H54 (cell line): ENCODE measurements at places on chromosomes 13 and 19.
A peak's percentile ranks its signal among the peaks of the same experiment; 100 is the strongest.

DNA sequence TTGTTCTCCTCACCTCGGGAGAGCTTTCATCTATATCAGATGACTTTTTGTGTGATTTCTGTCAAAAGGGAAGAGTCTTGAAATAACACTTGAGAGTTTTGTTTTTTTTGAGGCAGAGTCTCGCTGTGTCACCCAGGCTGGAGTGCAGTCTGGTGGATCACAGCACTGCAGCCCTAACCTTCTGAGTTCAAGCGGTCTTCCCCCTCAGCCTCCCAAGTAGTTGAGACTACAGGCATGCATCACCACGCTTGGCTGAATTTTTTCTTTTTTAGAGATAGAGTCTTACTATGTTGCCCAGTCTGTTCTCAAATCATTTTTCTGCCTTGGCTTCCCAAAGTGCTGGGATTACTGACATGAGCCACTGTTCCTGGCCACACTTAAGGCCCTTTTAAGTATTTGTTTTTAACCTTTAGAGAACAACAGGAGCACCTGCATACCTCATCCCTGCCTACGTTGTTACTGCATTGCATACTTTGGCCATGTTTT lies 11.4 kb downstream of the NDFIP2 start:
- no peak for DNase-seq

GRCh38 chr19:55418185-55418584 lies 10.6 kb upstream of the UBE2S start:
- peak; percentile 95 for DNase-seq

DNA sequence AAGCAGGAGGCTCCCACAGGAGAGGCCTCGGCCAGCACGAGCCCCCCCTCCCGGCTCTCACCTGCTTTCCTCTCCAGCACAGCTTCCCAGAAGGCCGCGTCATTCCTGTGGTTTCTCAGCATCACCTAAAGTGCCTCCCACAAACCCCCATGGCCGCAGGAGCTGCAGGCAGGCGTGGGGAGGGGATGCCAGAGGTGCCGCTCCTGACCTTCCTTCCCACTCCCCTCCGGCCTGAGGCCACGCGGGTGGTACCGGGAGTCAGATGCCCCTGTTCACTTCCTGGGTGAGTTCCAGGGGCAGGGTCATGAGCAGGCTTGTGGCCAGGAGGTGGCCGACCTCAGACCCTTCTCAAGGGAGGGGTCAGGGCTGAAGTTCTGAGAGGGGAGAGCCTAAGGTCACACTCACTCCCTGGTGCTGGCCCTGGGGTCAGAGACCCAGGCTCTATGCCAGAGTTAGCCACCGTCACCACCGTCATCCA lies 14.4 kb upstream of the NPAS1 start:
- no peak for DNase-seq

DNA sequence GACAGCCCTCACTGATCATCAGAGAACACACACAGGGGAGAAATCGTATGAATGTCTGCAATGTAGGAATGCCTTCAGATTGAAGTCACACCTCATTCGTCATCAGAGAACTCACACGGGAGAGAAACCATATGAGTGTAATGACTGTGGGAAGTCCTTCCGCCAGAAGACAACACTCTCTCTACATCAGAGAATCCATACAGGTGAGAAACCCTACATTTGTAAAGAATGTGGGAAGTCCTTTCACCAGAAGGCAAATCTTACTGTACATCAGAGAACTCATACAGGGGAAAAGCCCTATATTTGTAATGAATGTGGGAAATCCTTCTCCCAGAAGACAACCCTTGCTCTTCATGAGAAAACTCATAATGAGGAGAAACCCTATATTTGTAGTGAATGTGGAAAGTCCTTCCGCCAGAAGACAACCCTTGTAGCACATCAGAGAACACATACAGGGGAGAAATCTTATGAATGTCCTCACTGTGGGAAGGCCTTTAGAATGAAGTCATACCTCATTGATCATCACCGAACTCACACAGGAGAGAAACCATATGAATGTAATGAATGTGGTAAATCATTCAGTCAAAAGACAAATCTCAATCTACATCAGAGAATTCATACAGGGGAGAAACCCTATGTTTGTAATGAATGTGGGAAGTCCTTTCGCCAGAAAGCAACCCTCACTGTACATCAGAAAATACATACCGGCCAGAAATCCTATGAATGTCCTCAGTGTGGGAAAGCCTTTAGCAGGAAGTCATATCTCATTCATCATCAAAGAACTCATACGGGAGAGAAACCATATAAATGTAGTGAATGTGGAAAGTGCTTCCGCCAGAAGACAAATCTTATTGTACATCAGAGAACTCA lies 32.5 kb downstream of the ZNF567 start:
- no peak for DNase-seq

DNA sequence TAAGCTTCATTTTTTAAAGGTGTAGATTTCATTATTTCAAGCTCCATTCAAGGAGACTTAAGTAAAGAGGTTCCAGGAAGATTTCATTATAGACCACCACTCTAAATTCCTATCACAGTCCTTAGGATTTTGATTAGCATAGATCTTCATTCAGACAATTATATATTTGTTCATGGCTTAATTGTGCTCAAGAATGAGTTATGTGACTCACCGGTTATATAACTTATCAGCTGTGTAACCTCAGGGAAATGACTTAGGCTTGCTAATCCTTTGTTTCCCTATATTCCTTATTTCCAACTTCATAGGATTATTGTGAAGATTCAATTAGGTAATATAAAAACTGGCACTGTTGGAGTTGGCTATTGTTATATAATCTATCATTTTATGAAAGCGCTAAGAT lies 632.8 kb upstream of the SPRY2 start:
- DNase-seq: no peak

- no peak for DNase-seq
Observed at GRCh38 chr13:72514146-72514545, 213.3 kb downstream of the MZT1 start.

DNA sequence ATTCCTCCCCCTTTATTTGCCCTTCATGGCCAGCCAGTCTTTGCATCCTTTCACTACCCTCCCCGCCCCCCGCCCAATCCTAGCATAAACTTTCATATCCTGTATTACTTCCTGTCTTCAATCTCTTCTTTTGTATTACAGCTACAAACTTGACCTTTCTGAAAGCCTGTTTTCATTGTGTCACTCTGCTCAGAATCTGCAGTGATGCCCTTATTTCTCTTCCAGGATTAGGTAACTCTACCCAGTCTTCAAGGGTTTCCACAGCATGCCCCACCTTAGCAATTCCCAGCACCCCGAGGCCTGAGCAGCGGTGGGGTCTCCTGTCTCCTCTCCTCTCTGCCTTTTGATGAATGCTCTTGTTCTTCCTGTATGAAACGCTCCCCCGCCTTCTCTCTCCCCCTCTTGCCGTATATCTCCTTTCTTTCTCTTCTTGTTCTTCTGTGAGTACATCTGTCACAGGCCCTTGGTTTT lies 145.6 kb downstream of the SHISA2 start:
- no peak for DNase-seq

DNA sequence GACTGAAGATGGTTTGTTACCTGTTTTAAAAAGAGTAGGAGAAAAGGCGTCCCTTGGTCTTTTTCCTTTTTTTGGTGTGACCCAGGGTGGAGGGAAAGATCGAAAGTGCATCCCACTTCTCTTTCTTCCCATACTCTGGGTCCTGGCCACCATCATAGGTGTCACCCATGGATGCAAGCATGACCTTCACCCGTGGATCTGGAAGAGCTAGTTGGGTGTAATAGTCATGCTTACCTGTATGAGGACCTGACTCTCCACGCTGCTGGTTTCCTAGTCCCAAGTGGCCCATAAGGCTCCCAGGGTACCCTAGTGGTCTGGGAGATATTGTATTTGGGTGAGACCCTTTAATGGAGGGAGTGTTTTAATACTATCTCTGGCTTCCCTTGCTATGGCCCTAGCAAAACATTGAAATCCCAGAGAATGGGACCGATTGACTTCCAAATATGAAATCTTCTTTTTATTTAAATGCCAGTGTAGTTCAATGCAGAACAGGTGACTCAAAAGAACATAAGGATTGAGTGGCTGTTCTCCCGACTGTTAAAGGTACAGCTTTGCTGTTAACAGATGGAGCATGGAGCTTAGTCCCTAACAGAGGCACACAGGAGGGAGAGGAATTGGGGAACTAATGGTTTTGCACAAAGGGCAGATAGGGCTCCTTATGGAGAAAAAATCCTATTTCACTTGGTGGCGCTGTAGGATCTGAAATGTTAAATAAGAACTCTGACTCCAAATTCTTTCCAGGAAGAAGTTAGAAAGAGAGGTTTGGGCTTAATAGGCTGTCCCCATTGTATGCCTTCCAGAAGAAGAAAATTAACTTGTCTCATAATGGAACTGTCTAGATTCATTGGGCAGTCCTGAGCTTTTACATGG lies 7.0 kb upstream of the ZNF550 start:
- no peak for DNase-seq

DNA sequence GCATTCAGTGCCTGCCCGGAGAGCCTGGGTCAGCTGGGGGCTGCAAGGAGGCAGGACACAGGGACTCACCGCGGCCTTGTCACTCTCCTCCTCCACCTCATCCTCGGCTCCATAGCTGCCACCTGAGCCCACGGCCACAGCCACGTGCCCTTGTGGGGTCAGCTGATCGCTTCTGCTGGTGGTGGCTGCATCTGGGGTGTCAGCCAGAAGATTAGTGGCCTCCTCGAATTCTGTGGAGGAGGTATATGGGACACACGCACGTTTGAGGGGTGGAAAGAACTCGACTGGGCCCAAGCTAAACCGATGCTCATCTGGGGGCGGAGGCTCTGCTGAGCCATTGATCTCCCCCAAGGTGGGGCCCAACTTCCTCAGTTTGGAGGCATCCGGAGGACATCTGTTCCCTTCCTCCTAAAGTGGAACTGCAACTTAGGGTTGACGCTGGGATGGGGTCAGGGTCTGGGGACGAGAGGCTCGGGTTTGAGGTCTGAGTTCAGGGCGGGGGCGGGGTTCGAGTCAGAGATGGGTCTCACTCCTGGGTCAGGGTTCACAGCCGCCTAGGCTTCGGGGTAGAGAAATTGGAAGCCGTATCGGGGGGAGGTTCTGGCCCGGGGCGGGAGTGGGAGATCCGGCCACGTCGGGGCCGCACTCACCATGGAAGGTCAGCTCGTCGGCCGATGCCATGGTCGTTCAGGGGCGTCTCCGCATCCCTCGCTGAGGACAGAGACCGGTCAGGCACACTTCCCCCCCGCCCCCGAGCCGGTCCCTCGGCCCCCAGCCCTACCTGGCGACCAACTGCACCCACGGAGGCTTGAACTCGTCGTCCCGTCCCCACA lies 493 bp downstream of the YIPF2 start:
- no peak for DNase-seq

DNA sequence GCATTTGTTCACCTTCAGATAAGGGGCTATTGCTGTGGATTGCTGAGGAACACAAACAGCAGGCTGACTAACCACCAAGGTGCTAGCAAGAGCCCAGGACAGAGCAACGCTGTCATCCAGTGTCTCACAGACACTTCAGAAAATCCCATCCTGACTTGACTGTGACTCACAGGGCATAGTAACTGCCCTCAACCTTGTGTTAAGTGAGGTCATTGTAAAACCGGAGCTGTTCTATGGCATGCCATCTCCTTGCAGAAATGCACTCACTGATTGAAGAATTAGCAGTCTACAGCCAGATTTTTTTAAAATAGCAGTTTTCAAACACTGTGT lies 51.1 kb downstream of the TNFRSF19 start:
- peak; percentile 49 for DNase-seq

GRCh38 chr13:97002581-97002980 lies 8.3 kb upstream of the OXGR1 start:
- DNase-seq: no peak

DNA sequence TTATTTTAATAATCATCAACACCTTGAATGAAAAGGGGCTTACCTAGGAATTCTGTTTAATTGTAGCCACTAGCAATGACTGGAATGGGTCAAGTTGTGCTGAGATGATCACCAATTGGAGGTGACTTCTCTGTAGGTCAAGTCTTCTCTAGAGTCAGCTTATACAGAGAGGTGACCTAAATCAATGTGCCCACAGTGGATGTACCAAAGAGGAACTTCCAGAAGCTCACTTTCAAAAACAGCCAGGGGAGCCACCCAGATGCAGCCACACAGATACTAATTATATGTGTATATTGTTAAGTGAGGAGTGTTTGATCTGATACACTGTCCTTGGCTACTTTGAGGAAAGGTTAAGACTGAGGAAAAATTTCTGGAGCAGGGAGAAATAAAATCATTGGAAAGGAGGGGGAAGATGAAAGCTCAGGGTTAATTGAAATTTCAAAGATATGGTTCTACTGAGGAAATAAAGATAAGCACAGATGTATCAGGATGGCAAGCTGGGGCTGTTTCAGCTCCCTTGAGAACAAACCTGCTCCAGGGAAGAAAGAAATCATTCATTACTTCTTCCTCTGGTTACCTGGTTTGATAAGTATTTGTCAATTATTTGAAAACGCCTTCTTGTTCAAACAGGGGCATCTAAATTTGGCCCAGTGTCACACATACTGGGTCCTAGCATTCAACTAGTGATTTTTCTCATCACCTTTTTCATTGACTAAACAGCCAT lies 5.1 kb downstream of the GPR183 start:
- no peak for DNase-seq

GRCh38 chr13:51721496-51721895 lies 82.5 kb downstream of the DHRS12 start:
- DNase-seq: no peak

GRCh38 chr19:7904074-7905020 lies 670 bp downstream of the MAP2K7 start:
- DNase-seq: no peak

GRCh38 chr13:97288486-97288900 lies 66.4 kb downstream of the MBNL2 start:
- no peak for DNase-seq

DNA sequence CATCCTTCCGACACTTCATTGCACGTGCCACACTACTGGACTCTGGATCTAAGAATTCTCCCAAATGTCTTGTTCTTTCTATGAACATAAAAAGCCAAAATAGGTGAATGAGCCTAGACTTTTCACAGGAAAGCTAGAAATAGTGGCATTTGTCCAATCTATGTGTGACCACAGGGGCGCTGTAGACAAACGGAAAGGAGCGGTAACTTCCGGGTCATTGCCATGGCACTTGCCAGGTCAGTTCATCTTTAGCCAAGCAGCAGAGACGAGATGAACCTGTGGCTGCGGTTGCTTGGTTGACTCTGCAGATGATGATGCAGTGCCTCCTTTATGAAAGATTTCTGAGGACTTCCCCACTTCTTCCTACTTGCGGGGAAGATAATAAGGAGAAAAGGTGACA lies 65.6 kb downstream of the ADGRE1 start:
- DNase-seq: no peak

GRCh38 chr13:66265371-66265770 lies 964.8 kb downstream of the PCDH9 start:
- DNase-seq: no peak

DNA sequence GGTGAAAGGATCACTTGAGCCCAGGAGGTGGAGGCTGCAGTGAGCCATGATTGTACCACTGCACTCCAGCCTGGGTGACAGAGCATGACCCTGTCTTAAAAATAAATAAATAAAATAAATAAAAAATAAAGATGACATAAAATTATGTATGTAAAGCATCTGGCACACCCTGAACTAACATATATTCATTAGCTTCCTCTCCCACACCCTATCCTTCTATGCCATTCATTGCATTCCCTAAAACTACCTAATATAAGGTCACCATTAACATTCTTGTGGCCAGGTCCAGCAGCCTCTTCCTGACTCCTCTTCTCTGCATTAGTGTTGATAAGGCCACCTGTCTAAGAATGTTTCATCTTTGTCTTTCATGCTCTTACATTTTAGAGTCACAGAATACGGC lies 44.5 kb upstream of the CLDN10 start:
- DNase-seq: no peak

GRCh38 chr13:40786568-40786996 lies 2.8 kb upstream of the SLC25A15 start:
- DNase-seq: peak; percentile 40
